Pulmonary artery endothelial cell (primary cell): ENCODE measurements at places on chromosomes 2 and 18. TPM values are rescaled to one million over a fixed set of nuclear protein-coding genes. Genes with fewer than 3 reads are reported as not detected.

DNA sequence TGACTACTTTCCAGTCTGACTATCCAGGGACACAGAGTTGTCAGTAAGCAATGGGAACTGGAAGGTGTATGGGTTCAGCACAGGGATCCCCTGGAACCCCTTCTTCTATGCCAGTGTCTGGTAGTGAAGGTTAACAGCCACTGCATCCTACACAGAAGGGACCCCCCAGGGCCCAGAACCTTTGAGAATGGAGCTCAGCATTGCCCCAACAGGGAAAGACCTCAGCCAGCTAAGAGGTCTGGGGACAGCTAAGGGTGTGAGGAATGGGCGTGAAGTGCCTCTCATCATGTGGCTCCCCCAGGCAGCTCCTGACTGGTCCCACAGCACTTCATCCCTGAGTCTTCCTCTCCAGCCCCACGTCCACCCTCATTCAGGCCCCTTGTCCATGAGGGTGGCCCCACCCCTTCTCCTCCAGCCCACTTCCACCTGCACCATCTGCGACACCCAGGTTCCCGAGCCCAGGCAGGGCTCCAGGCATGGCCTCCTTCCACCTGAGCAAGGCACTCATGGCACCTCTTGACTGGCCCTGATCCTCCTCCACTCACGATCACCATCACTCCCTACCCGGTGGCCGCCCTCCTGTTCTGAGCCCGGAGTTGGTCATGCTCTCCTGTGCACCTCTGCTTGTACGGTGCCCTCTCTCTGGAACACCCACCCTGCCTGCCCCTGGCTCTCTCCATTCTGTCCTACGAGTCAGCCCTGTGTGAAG lies 77.1 kb downstream of the SFXN5 start:
- DNase-seq = no peak

GRCh38 chr18:21404426-21404825 lies 162.4 kb downstream of the GREB1L start:
- no peak for DNase-seq

DNA sequence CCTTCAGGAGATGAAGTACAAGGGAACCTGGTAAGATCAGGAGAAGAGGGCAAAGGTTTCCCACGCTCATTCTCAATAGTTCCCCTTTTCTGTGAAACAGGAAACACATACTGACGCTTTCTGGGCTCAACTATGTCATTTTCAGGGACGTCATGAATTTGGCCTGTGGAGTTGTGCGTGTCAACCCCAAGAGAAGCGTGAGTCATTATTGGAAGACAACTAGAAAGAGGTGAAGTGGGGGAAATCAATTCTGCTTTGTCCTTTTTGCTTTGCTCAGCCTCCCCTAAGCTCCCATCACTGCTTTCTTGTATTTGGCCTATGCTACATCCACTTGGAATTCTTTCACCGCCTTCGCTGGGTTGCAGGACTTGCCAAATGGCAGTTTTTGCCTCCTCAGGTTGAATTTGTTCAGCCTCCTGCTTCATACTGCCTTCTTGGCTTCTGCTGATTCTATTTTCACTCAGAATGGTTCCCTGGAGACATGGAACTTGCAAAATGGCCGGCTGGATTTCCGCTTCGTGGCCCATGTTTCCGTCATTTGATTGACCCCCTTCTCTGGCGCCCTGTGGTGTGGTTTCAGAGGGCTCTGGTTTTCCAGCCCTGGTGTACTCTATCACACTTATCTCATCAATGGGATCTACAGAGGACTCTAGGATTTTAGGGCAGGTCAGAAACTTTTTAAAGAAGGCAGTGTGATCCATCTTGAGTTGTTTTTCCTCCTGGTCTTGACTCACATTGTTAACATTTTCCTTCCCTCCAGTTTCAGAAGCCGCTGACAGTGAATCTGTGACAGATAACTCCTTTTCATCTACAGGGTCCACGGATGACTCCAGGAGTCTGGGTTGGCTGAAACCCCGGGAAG lies 93.3 kb downstream of the ALPK2 start:
- no peak for DNase-seq

DNA sequence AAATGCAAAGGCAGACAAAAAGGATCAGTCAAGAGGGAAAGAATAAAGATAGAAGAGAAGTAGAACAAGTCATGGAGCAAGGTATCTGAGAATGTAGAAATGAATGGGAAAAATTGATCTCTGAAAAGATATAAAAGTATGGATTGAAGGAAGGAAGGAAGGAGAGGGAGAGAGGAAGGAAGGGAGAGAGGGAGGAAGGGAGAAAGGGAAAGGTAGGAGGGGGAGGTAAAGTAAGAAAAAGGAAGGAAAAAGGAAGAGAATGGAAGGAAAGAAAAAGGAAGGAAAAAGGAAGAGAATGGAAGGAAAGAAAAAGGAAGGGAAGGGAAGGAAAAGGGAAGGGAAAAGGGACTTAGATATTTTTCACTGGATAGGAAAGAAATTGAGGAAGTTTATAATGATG lies 31.5 kb upstream of the TTC21B start:
- DNase-seq = no peak

- no peak for DNase-seq
These were observed 63.1 kb downstream of the FAM171B start for GRCh38 chr2:186757009-186757408.

DNA sequence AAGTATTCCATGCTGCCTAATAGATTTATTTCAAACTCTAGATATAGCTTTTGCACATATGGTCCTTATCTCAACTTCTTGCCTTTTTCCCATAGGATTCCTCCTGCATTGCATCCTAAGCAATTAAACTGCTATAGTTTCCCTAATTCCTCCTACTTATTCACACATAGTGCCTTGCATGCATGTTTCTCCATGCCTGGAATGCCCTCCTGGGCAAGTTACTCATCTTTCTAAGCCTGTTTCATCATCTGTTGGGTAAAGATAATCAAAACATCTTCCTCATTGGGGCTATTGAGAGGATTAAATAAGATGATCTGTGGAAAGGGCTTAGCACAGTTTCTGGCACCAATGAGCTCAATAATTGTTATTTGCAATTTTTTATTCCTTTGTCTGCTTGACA lies 726.5 kb downstream of the SLC4A3 start:
- DNase-seq = no peak

- no peak for DNase-seq
These were observed 17.9 kb upstream of the PTPN4 start for GRCh38 chr2:119741868-119742267.

- no peak for DNase-seq
These were observed at the start of gene IGFBP2 for GRCh38 chr2:216632952-216633615. IGFBP2 (plus strand) TSS chr2:216633420; CDS start chr2:216633524, 104 bp downstream.

GRCh38 chr2:236554629-236555282 lies 14.9 kb upstream of the ACKR3 start:
- DNase-seq = no peak

DNA sequence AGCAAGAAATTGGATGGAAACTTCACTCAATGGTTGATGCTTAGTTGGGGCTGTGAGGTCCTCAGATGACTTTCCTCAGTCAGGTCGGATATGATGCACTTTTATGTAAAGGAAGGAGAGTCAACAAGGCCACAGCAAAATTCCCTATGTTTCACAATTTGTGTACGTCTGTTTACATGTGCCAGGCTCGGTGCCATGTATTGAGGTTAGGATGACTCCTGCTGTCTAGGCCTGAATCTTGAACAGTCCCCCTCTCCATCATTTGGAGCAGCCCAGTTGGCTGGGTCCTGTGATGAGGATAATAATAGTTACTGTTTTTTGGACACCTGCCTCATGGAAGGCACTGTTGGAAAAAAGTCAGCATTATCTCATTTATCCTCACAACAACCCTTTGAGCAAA lies 43.1 kb downstream of the VSNL1 start:
- no peak for DNase-seq

DNA sequence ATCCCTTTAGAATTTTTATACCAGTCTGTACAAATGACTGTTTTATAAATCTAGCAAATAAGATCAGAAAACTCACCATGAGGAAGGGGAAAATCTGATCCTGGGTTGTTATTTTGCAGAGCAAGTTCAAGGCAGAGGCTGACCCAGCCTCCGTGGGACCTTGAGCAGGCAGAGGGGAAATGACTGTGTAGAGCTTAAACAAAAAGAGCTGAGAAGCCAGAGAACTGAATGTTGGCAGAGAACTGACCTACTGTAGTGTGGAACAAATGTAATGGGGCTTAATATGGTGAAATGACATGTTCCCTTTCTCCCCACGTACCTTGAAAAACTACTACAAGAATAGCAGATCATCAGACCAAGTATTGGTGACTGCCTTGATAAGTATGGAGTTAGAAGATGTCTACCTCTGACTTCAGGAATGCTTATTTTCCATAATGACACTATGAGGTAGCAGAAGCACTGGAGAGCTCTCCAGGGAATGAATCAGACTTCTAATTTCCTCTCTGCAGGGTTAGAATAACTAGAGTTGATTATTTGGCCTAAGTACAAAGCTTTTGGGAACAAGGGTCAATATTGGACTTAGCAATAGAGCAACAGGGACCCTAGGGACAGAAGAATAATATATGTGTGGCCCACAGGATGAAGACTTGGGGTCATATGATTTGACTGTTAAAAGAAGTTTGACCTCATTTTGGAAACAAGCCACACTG lies 304.4 kb downstream of the CCDC178 start:
- no peak for DNase-seq

- no peak for DNase-seq
These were observed 60.4 kb upstream of the RNF152 start for GRCh38 chr18:61953161-61953560.

DNA sequence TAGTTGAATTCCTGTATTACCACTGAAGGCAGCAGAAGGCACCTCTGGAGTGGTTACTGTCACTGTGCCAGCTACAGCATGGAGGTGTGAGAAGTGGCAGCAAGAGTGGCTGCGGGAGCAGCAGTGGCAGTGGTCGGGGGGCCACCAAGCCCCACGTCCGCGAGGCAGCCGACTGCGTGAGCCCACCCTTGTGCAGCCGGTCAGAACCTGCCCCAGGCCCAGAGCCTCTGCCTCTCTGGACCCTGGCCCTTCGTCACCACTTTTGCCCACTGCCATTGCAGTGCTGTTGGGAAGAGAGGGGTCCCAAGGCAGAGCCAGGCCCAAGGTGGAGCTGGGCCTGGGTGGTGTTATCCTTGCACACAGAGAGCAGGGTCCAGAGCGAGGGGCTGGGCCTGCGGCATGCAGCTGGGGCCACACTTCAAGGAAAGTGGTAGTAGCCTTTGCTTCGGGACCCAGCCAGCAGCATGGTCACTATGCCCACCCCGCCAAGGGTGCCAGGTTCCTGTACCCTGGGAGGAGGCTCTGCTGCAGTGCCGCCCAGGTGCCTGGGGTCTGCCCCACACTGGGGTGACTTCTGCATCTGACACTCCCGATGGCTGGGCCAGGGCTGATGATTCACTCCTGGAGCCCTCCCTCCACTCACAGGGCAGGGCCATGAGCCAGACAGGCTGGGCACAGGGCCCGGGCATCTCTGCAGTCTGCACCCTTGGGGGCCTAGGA lies 450.1 kb upstream of the LRATD1 start:
- DNase-seq = no peak

- no peak for DNase-seq
These were observed 11.5 kb downstream of the IGFBP5 start for GRCh38 chr2:216683846-216684245.

Gene GALNT3
- 0.11 and 0.13 TPM in 2 replicates for total RNA-seq

Gene CCL20
- 1.1 TPM in 1 of 2 replicates, not detected in the other for total RNA-seq

Gene DSG1
- not detected in 2 replicates for total RNA-seq

Gene DUSP2
- 0.42 and 0.53 TPM in 2 replicates for total RNA-seq

Gene REG3A
- not detected in 2 replicates for total RNA-seq

Gene CCDC141
- total RNA-seq = under 0.01 TPM in 1 of 2 replicates, not detected in the other

Gene KCNF1
- 0.04 and 0.20 TPM in 2 replicates for total RNA-seq

Gene RNF125
- 0.53 and 0.60 TPM in 2 replicates for total RNA-seq

Gene NR4A2
- total RNA-seq = 0.07 and 0.11 TPM in 2 replicates

Gene SP5
- total RNA-seq = not detected in 2 replicates

Gene NRP2
- 43.3 and 82.0 TPM in 2 replicates for total RNA-seq
